ENCODE measurements at places on chromosomes 11 and 22. TPM values are rescaled to one million over a fixed set of nuclear protein-coding genes. Genes with fewer than 3 reads are reported as not detected.

DNA sequence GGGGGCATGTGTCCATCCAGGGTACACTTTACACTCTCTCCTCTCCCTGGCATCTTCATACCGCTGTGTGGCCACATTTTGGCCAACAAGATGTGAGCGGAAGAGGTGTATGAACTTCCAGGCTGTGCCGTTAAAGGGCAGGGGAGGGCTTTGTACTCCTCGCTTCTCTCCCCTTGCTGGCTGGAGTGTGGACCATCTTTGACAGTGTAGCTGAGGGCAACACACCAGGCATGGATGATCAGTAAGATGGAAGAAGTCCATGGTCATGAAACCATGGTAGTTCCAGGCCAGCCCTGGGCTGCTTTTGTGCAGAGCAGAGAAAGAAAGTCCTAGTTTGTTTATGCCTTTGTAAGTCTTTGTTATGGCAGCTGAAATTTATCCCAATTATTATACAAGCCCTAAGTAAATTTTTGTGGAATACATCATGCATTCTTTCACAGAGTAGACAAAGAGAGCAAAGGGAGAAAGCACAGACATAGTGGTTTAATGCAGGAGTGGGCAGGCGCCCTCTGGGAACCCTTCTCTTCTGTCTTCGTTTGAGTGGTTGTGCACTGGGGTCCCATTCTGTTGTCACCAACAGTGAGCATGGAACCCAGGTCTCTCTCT lies 70.4 kb downstream of the FBXO7 start:
- no peak for DNase-seq

DNA sequence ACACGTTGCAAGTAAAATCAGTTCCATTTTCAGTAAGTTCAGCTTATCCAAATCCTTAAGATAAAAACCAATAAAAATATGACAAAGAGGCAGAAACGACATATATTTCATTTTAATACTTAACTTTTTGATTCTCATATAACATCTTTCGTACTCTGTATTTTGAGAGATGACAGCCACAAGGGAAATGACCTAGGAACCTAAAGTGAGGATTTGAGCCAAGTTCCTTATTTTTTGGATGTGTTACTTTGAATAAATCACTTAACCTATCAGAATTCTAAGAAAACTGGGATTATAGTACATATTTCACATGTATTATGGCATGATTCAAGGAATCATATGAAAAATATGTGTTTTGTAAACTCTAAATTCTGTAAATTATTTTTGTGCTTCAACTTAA lies 143.6 kb upstream of the TRPC6 start:
- DNase-seq: peak; percentile 58

DNA sequence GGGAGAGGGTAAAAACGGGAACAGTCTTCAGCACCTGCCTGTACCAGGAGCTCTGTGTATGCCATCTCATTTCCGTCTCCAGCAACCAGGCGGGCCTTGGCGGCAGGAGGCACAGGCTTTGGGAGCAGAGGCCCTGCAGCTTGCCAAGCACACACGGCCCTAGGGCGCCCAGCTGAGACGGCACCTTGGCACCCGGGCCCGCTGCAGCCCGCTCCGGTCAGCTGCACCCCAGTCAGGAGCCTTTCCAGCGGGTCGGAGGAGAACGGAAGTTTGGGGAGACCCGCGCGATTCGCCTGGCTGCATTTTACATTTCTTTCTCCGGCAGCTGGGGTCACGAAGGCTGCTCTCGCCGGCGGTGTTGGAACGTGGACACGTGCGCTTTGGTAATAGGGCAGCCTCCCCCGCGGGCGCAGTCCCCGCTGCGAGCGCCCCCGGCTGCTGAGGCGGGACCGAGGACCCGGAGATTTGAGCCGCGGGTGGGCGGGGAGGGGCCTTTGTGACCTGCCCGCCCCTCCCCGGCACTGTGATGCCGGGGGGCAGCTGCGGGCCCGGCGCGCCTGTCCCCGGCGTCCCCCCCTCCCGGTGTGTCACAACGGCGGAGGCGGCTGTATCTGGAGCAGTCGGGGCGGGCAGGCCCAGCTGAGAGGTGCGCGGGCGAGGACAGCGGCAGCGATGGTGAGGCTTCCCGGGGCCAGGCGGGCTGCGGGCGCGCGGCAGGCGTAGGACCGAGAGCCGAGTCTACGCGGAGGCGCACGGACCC lies at the start of gene TUBA8:
TSS of gene TUBA8 (plus strand) at position 616 of the 760 bp plus-strand sequence. CDS start at position 673, 57 bp downstream.
- DNase-seq: peak; percentile 16

GRCh38 chr11:35927104-35927503 lies 16.8 kb upstream of the LDLRAD3 start:
- DNase-seq: no peak

DNA sequence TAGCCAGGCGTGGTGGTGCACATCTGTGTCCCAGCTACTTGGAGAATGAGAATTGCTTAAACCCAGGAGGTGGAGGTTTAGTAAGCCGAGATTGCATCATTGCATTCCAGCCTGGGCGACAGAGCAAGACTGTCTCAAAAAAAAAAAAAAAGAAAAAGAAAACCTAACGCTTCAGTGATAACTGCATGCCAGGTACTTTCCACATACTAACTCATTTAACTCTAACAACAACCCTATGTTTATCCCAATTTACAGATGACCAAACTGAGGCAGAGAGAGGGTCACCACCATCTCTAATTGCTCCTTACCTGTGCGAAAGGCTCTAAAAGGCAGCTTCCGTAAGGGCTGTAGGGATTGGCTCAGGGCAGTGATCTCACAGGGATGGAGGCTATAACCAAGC lies 11.6 kb downstream of the PISD start:
- no peak for DNase-seq

DNA sequence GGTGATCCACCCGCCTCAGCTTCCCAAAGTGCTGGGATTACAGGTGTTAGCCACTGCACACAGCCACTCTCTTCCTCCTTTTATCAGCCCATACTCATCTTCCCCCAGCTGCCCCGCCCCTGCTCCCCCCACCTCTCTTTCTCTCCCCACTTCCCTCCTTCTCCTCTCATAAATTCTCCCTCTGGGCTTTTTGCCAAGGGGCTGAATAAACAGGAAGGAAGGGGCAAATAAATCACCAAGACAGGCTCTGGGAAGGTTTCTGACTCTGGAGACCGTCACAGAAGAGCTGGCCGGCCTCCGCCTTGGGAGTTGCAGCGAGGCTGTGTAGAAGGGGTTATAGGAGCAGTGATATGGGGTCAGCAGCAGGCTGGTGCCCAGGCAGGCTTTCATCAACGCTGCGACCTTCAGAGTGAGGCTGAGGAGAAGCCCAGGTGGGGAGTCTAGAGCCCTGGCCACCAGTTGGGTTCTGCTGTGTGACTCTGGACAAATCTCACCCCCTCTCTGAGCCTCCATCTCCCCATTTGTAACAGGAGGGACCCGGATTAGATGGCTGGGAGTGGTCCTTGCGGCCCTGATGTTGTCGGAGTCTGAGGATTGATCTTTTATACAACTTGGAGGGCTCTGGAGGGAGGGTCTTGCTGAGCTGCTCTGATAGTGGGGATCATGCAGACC lies 62.6 kb upstream of the RASD2 start:
- DNase-seq: peak; percentile 61

KCNJ1 gene
- 0.25 TPM for polyA plus RNA-seq

C11orf86 gene
- polyA plus RNA-seq: not detected
